ENCODE measurements at places on chromosomes 3 and 15. TPM values are rescaled to one million over a fixed set of nuclear protein-coding genes. Genes with fewer than 3 reads are reported as not detected.

Gene HTR3E
- total RNA-seq, result not detected

Gene CLSTN2
- total RNA-seq, result 0.83 TPM

Gene LRRN1
- total RNA-seq, result 157 TPM

Gene C3orf22
- total RNA-seq, result not detected

Gene CCDC39
- 0.52 TPM for total RNA-seq

Measured in GM23338 (cell line).